ENCODE measurements at places on chromosomes 7 and 10.

- DNase-seq = no peak
Measured at GRCh38 chr7:53035499-53036412, at the start of gene POM121L12. TSS of gene POM121L12 (plus strand) at chr7:53035633. CDS start at chr7:53035672, 39 bp downstream.

- DNase-seq = no peak
Measured at GRCh38 chr7:151725844-151726651, 150.9 kb downstream of the PRKAG2 start.

- DNase-seq = peak; percentile 4
Measured at GRCh38 chr7:4470246-4470645, 211.8 kb upstream of the FOXK1 start.

- DNase-seq = no peak
Measured at GRCh38 chr7:55179931-55180682, 161.3 kb downstream of the EGFR start.

GRCh38 chr10:131204406-131205152 lies 106.9 kb downstream of the TCERG1L start:
- DNase-seq = no peak

- no peak for DNase-seq
Measured at GRCh38 chr10:33945051-33945450, 610.6 kb upstream of the NRP1 start.

DNA sequence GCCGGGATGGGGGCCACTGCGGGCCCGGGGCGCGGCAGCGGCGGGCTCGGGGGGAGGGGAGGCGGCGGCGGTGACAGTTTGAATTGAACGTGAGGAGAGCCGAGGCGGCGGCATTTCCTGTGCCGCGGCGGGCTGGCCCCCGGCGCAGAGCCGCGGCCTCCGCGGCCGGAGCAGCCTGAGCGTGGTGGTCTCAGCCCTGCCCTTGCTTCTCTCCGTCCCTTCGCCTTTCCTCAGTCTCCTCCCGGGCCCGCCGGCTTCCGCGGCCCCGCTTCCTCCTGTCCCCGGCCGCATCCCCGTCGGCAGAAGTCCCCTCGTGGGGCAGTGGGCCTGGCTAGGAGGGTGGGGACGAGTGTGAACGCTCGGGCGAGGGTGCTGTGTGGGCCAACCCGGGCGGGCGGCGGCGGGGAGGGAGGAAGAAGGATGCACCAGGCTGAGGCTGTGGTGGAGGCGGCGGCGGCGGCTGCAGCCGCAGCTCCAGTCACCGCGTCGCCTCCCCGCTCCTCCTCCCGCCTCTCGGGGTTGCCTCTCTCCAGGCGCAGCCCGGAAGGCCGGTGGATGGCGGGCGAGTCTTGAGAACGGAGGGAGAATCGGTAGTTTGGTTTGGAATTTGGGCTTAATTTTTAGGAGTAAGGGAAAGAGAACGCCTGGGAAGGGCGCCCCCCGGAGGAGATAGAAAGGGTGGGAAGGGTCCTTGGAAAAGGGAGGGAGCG lies 690 bp downstream of the SEPTIN7 start:
- DNase-seq = peak; percentile 79

DNA sequence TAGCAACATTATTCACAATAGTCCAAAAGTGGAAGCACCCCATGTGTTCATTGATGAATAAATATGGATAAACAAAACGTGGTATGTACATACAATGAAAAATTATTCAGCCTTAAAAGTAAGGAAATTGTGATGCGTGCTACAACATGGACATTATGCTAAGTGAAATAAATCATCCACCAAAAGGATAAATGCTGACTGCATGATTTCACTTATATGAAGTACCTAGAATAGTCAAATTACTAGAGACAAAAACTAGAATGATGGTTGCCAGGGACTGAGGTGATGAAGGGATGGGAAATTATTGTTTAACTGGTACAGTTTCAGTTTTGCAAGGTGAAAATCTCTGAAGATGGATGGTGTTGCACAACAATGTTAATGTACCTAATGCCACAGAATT lies 56.6 kb downstream of the THSD7A start:
- DNase-seq = no peak

DNA sequence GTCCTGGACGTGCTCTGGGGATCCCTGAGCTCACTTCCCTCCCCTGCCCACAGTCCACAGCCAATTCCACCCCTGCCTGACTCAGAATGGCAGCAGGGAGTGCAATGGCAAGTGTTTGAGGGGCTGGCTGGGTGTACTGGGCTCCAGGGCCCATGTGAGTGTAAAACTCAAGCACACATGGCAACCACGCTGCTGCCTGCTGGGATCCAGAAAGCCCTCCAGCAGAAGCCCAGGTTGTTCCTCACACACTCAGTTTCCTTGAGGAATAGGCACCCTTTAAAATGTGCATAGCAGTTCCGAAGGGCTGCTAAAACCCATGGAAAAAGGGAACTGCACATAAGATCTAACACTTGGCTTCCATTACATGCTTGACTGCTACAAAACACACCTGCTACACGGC lies 11.3 kb upstream of the ATP6V0A4 start:
- DNase-seq = no peak

DNA sequence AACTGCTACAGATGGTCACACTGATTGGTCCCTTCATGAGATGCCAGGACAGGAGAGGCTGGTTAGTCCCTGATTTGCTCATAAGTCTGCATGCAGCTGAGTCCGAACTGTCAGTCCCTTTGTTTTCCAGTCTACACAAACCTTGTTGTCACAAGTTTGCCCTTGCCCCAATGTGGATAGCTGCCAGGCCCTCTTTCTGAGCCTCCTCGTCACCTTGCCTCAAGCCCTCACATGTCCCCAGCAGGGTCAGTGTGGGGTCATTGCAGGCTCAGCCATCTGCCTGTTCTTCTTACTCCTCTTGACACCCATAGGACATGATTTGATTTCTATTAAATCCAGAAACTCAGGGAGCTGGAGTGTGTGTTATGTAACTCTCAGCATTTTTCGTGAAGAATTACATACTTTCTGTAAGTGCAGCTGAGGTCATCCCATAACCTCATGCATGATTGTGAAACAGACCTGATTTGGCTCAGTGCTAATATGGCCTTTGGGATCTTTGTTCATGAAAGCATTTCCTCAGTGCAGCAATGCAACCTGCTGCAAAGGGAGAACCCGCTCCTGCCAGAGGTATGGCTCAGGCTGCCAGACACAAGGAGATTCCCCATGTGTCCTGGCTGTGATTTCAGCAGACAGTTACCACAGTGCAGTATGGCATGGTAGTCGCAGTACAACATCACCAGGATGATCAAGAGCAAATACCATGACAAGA lies 70.0 kb upstream of the ZMIZ2 start:
- no peak for DNase-seq

DNA sequence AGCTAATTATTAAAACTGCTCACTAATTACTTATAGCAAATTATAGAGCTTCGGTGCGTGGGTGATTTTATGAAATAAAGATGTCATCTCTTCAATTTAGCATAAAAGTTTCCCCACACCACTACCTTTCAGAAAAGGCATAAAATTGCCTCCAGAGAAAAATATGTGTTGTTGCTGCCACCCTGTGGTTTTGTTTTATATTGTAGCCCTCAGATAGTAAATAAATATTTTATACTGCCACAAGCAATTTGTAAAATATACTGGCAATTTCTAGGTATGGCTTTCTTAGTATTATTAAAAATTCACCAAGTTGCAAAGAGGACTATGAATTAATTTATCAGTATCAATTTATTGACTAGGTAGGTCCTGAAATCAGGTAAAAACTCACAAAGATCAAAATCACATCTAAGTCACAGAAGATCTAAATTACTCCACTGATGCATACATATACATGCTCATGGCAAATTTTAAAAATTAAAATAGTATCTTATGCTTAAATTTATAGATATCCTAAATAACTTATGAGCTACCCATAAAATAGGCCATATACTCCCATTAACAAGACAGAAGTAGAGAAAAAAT lies 26.5 kb downstream of the ASNS start:
- peak; percentile 39 for DNase-seq

DNA sequence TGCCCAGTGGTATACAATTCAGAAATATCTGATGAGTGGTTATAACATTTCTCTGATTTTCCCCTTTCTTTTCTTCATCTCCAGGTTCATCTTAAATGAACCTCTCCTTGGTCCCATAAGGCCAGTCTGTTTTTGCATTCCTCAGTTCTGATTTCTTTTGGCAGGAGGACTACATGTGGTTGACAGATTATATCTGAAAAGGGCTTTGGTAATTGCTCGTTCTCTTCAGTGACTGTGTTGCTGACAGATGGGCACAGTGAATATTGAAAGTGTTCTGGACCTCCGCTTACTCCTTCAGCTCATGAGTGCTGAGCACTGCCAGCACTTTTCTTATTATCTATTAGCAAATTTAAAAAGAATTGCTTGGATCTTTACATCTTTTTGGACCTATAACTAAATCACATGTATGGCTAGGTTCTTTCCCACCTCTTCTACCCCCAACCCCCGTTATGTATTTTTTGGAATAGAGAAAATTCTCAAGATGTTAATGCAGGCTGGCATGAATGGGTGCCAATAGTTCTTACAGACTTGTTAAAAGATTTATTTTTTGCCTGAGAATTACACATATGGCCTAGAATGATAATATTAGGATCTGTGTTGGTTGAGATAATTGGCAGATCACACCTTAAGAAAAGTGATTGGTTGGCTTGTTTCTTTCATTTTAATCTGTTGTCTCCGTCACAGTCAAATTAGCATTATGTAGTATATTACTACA lies 323.0 kb downstream of the EXOC4 start:
- DNase-seq = no peak

DNA sequence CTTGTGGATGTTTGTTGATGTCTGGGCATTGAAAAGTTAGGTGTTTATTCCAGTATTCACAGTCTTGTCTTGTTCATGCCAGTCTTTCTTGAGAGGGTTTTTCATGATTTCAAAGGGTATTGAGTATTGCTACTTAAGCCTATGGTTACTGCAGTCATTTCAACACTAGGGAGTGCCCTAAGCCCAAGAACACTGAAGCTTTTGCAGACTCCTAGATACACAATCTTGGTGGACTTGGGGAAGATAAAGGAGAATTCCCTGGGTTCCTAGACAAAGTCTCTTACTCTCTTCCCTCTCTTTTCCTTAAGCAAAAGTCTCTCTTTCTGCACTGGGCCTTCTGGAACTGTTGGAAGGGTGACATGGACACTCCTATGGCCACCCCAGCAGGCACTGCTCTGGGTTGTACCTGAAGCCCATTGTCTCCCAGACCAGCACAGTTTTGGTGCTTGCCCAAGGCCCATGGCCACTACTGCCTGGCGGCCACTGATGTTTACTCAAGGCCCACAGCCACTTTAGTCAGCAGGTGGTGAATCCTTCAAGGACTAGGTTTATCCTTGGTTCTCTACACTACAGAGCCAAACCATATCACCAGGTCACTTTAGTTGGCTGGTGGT lies 24.9 kb downstream of the SAMD9 start:
- peak; percentile 7 for DNase-seq

GRCh38 chr7:2894118-2894940 lies 50.2 kb upstream of the GNA12 start:
- DNase-seq = peak; percentile 83

DNA sequence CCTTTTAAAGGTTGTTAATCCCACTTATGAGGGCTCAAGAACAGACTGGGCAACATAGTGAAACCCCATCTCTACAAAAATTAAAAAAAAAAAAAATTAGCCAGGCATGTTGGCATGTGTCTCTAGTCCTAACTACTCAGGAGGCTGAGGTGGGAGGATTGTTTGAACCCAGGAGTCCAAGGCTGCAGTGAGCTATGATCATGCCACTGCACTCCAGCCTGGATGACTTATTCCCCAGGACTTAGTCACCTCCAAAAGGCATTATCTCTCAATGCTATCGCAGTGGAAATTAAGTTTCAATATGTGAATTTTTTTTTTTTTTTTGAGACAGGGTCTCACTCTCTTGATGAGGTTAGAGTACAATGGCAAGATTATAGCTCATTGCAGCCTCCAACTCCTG lies 61.2 kb upstream of the TRIM24 start:
- DNase-seq = no peak

- DNase-seq = no peak
Measured at GRCh38 chr7:50721160-50721559, 61.5 kb downstream of the GRB10 start.

DNA sequence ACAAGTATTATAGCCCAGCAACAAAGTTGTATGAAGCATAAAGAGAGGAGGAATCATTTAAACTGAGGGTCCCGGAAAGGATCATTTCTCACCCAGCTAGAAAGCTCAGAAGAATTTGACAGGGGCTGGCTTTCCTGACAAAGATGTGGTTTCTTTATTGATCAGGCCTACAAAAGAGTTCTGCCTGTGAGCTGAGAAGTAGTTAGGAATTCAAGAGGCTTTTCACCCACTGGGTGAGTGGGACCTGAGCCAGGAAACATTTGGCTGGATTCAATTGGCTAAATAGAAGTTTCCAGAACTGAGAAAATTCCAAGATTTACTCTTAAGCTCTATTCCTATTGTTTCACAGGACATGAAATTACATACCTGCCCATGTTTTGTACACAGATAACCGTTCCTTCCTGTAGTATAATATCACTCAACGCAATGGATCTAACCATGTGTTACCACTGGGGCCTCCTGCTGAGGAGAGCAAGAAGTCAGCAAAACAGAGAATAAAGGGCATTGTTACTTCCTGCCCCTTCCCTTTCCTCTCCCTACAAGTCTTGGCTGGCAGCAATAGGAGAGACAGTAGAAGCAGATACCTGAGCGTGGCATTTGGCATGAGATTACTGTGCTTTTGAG lies 53.9 kb upstream of the PAPSS2 start:
- no peak for DNase-seq

DNA sequence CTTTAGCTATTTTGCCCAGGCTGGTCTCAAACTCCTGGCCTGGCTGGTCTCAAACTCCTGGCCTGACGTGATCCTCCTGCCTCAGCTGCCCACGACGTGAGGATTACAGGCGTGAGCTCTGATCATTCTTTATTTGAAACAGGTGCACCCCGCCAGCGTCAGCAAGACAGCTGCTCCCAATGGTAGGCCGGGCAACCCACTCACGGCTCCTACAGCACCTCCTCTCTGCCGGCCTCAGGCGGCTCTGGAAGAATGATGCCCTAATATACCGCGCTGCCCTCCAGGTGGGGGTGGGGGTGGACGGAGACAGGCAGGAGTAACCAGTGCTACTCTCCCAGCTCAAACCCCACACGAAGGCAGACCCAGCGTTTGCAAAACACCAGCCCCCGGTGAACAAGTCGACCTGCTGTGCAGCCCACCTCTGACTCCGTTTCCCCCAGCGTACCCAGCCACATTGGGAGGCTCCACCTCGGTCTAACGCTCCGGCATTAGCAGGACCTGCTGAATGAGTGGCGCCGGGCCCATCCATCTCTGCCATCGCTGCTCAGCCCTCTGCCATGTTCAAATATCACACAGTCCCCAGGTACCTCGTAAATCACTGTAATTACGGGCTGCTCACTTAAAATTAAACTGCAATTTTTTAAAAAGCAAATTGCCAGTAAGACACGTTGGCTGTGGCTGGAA lies 148.6 kb downstream of the ELFN1 start:
- DNase-seq = no peak

Measured in activated CD8-positive, alpha-beta T cell treated with anti-CD3 and anti-CD28 coated beads for 36 hours (primary cell).